ENCODE measurements at places on chromosomes 12 and 14. TPM values are rescaled to one million over a fixed set of nuclear protein-coding genes. Genes with fewer than 3 reads are reported as not detected.

HSP90AA1 gene
- 669 TPM for total RNA-seq

PTCSC3 gene
- total RNA-seq = not detected

SERPINA9 gene
- total RNA-seq = not detected

KRT86 gene
- total RNA-seq = not detected

TEX52 gene
- total RNA-seq = not detected

Measured in smooth muscle cell of trachea (primary cell).